ENCODE measurements at places on chromosomes 1 and 21. TPM values are rescaled to one million over a fixed set of nuclear protein-coding genes. Genes with fewer than 3 reads are reported as not detected.
A peak's percentile ranks its signal among the peaks of the same experiment; 100 is the strongest.

DNA sequence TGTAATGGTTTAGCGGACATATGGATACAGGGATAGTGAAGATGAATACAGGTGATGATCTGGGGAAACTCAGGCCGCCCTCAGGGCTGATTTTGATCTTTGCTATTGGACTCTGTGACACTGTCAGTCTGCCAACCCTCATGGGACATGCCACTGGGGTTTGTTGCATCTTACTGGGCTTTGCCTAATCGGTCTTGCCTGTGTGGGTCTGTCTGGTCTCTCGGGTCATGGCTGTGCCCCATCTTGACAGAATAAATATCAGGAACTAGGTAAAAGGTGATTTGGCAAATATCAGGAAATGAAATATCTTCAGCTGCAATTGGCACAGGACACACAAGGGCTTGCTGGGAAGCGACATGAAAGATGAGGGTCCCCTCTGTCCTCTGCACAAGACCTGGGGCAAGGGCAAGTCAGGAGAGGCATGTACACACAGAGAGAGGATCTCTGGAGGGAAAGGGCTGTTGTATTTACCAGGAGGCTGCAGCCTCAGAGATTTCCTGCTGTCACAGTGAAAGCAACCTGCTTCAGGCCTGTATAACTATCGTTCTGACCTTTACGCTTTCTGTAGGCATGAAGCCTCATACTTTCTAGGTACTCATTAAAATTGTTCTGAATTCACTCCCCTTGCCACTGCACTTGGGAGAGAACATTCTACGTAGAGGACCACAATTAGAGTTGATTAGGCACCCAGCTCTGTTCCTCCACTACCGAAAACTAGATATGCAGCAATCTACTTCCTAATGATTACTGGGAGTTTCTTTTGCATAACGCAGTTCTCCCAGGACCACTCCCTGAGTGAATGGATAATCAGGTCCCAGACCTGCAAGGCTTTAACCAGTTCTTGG, 52.0 kb upstream of the GADD45A start:
- no peak overlapping the region for H3K4me3 ChIP-seq
- DNase-seq = peak; percentile 64
- no peaks in the 10 kb centered on the region for H3K36me3 ChIP-seq

FCAMR gene
- total RNA-seq = not detected

DNA sequence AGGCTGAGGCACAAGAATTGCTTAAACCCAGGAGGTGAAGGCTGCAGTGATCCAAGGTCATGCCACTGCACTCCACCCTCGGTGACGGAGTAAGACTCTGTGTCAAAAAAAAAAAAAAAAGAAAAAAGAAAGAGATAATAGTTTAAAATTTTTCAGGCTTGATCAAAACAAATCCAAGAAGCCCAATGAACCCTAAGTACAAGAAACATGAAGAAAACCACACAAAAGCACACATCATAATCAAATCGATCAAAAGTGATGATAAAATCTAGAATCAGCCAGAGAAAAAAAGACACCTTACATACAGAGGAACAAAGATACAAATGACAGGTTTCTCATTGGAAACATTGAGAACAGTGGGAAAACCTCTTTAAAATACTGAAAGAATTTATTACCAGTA, 31.5 kb downstream of the LDLRAD1 start:
- H3K36me3 ChIP-seq = no peaks in the 10 kb centered on the region
- H3K27ac ChIP-seq = no peak overlapping the region
- peaks cover 19% of the 10 kb centered on the region for H3K4me1 ChIP-seq

GRCh38 chr1:50106095-50106761, 2.5 kb upstream of the ELAVL4 start:
- H3K36me3 ChIP-seq = no peaks in the 10 kb centered on the region
- H3K4me3 ChIP-seq = no peak overlapping the region
- H3K4me1 ChIP-seq = peaks cover 12% of the 10 kb centered on the region
- DNase-seq = peak; percentile 45

RNU1-1 gene
- total RNA-seq = under 0.01 TPM

GRCh38 chr1:182206626-182207239, 145.2 kb upstream of the ZNF648 start:
- peak; percentile 92 for DNase-seq
- no peaks in the 10 kb centered on the region for H3K27me3 ChIP-seq
- H3K4me3 ChIP-seq = no peak overlapping the region
